ENCODE measurements at places on chromosomes 3 and 15. TPM values are rescaled to one million over a fixed set of nuclear protein-coding genes. Genes with fewer than 3 reads are reported as not detected.

NPAP1 gene
- not detected for total RNA-seq

CHST2 gene
- total RNA-seq: 0.64 TPM

RYR3 gene
- total RNA-seq: not detected

- no peaks in the 10 kb centered on the region for H3K4me1 ChIP-seq
- no peak overlapping the region for H3K4me3 ChIP-seq
- no peaks in the 10 kb centered on the region for H3K36me3 ChIP-seq
- no peaks in the 10 kb centered on the region for H3K27me3 ChIP-seq
- no peak for DNase-seq
These were observed 42.1 kb upstream of the MB21D2 start for GRCh38 chr3:192959773-192960172.

BTLA gene
- not detected for total RNA-seq

ALDH1A3 gene
- 0.19 TPM for total RNA-seq

- no peak overlapping the region for H3K27ac ChIP-seq
- H3K4me3 ChIP-seq: no peak overlapping the region
- no peaks in the 10 kb centered on the region for H3K27me3 ChIP-seq
- DNase-seq: no peak
These were observed 21.5 kb downstream of the CD86 start for GRCh38 chr3:122076491-122077292.

DNA sequence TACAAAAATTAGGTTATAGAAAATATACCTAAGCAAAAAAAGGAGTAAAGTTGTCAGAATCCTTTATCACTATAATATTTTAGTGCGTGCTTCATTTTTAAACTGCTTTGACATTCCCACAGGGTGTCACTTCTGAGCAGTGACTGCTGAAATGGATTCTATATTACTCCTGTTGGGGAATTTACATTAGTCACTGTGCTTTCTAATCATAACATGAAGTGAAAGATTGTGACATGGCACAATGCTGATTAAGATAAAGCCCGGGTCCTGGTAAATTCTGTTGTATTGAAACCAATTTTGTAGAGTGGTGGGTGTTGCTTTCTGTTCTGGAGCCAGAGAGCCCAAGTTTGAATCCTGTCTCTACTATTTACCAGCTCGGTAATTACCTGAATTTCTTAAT lies 36.4 kb upstream of the EHHADH start:
- DNase-seq: no peak
- peaks cover 6% of the 10 kb centered on the region for H3K36me3 ChIP-seq
- H3K4me1 ChIP-seq: no peaks in the 10 kb centered on the region

GRCh38 chr3:14466179-14466903 lies 63.9 kb downstream of the SLC6A6 start:
- H3K4me3 ChIP-seq: no peak overlapping the region
- peaks cover 23% of the 10 kb centered on the region for H3K36me3 ChIP-seq
- no peaks in the 10 kb centered on the region for H3K27me3 ChIP-seq
- no peak for DNase-seq
- no peak overlapping the region for H3K27ac ChIP-seq

GABRR3 gene
- total RNA-seq: not detected

DNA sequence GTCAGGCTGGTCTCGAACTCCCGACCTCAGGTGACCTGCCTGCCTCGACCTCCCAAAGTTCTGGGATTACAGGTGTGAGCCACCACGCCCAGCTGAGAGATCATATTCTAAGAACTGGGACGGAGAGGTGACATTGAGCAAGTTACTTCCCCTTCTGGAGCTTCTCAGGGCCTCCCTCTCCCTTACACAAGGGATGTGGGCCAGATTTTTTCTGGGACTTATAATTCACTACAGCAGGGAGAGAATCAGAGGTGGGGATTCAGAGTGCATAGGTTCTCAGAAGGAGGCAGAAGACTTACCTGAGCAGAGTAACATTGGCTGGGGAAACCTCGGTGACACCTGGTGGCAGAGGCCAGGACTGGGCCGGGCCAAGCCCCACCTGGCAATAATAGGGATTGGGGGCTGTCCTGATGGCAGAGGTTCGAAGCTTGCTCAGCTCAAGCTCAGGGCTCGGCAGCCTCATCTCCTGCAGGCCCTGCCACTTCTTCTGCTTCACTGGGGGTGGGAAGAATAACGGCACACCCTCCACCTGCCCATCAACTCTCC lies 6.8 kb downstream of the LTK start:
- H3K4me1 ChIP-seq: peaks cover 4% of the 10 kb centered on the region
- no peaks in the 10 kb centered on the region for H3K36me3 ChIP-seq
- H3K27me3 ChIP-seq: peaks cover under 1% of the 10 kb centered on the region
- no peak overlapping the region for H3K4me3 ChIP-seq
- H3K27ac ChIP-seq: no peak overlapping the region

DNA sequence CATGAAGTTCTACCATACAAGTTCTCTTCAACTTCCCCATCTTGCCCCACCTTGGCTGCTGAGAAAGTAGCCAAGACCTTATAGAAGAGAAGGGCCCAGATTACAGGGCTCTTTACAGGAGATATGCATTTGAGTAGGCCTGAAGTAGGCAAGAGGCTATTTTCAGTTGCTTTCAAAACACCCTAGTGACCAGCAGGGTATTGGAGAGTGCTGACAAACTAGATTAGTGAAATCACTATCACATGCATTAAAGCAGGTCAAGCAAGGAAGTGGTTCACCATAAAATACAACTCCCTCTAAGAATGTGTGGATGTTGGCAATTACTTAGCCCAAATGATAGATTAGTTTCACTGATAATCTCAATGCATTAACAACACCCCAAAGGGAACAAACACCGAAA lies 2.7 kb upstream of the LZTFL1 start:
- no peak for DNase-seq
- no peaks in the 10 kb centered on the region for H3K36me3 ChIP-seq
- H3K4me3 ChIP-seq: no peak overlapping the region
- no peaks in the 10 kb centered on the region for H3K4me1 ChIP-seq

DNA sequence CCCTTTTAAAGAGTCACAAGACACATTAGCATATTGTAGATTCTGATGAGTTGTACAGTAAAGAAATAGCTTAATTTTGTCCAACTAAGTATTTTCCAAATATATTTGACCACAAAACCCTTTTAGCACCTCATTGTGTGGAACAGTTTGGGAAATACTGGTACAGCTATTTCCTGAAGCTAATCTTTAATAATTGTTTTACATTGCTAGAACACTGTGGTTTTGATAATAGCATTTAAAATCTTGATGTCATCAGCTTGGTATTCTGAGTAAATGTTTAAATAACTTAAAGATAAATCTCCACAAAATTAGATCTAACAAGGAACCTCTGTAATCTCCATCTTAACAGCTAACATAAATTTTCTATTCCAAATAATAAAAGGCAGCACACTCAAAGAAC lies 140.0 kb upstream of the MLF1 start:
- peak; percentile 35 for DNase-seq
- no peaks in the 10 kb centered on the region for H3K36me3 ChIP-seq
- no peak overlapping the region for H3K4me3 ChIP-seq

CISH gene
- 0.86 TPM for total RNA-seq

DNA sequence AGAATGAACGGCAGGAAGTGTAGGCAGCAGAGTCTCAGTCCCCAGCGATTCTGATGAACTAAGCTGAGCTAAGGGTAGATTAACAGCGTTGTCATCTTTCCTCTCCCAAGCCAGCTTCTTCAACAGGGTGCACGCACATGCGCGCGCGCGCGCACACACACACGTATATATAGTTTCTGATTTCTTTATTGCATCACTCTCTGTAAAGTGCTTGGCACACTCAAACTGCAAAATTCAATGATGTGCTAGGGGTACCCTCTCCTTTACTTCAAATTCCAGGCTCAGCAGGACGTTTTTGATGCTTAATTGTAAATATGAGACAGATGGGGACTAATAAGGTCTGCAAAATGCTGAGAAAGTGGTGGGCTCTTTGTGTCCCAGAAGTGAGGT lies 26.1 kb upstream of the VPS8 start:
- H3K4me3 ChIP-seq: no peak overlapping the region
- peak; percentile 60 for DNase-seq
- peak overlapping the region; percentile 71 for H3K27ac ChIP-seq
- no peaks in the 10 kb centered on the region for H3K27me3 ChIP-seq
- peaks cover 32% of the 10 kb centered on the region for H3K4me1 ChIP-seq
- no peaks in the 10 kb centered on the region for H3K36me3 ChIP-seq

- H3K4me3 ChIP-seq: no peak overlapping the region
- H3K36me3 ChIP-seq: no peaks in the 10 kb centered on the region
- no peaks in the 10 kb centered on the region for H3K27me3 ChIP-seq
- DNase-seq: no peak
- H3K27ac ChIP-seq: no peak overlapping the region
These were observed 46.3 kb upstream of the C3orf70 start for GRCh38 chr3:185199206-185199605.
